ENCODE measurements at places on chromosomes 11 and 22.

DNA sequence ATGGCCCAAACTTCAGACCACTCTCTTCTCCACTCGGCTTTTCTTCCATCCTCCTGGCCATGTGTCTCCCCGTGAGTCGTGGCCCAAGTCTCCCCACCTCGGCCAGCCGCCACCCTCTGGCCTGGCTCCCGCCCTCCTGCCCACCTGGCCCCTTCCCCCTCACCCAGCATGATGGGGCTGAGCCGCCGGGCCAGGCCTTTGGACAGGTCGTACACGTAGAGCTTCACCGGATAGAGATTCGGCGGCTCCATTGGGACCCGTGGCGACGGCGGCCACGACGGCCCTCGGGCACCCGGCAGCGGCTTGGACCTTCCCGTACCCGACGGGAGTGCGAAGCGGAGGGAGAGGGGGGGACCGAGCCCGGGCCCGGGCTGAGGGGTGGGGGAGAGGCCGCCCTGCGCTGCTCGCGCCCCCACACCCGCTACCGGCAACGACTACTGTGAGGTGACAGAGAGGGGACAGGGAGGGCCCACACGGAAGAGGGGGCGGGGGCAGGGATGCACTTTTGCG is at the start of gene DESI1:
DESI1 (minus strand) TSS at position 455 of the 510 bp plus-strand sequence; CDS start at position 251, 204 bp downstream.
- no peak for DNase-seq

DNA sequence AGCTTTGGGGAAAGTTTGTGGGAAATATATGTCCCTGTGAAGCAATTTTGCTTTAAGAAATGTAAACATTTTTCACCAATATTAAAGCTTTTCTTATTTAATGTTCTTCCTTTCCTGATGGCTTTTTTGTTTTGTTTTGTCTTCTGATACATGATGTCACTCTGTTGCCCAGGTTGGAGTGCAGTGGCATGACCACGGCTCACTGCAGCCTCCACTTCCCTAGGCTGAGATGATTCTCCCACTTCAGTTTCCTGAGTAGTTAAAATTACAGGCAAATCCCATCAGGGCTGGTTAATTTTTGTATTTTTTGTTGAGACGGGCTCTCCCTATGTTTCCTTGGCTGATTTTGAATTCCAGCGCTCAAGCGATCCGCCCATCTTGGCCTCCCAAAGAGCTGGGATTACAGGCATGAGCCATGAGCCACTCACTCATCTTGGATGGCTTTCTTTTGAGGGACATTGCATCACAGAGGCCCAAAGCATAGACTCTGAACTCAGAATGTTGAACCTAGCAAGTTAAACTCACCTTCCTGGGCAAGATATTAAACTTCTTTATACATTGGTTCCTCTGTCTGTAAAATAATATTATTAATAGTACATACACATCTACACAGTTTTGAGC is 651 bp upstream of the CARD16 start:
- no peak for DNase-seq

GRCh38 chr22:49963647-49964026 is 3.1 kb downstream of the PIM3 start:
- no peak for DNase-seq

DNA sequence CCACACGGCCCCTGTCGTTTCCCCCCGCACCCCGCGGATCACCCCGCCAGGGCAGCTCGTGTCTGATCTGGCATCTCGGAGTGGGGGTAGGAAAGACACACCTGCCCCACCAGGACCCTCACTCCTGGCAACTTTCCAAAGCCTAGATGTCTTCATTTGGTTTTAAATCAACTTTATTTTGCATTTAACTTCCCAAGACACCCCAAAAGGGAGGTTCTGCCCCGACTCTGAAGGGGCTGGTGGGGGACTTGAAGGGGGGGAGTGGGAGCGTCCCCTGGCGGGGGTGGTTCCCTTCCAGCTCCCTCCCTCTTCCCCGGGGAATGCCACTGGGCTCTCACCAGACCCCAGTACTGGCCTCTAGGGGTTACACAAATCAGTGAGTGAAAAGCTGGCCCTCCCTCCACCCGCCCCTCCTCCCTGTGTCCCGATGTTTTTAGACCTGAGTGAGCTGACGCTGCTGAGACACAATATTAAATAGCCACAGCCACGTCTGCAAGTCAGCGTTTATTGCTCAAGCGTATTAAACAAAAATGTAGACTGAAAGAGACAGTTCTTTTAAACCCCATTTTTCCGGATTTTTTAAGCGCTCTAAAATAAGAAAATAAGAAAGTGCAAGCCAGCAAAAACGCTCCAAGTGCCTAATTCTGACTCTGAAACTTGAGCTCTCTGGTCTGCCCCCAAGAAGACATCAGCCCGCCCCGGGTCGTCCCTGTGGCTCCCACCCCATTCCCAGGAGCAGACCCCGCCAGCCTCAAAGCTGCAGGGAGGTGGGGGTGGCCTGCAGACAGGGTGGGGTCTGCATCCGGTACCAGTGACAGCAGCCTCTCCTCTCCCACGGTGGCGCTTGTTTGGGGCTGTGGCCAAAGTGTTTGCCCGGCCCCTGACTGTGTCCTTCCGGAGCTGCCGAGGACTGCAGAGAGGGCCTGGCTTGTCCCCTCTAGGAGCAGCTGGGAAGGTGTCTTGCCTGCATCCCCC is 1.1 kb upstream of the TTLL8 start:
- DNase-seq, result no peak

- peak; percentile 82 for DNase-seq
These were observed at the start of gene OR52N2 for GRCh38 chr11:5808500-5809121. Gene OR52N2 (plus strand): TSS chr11:5808924. CDS start chr11:5820336, 11,412 bp downstream.

Measured in islet precursor cell (in vitro differentiated cells).